Femur (tissue), 1 donor: ENCODE measurements at places on chromosomes 6 and 20.

DNA sequence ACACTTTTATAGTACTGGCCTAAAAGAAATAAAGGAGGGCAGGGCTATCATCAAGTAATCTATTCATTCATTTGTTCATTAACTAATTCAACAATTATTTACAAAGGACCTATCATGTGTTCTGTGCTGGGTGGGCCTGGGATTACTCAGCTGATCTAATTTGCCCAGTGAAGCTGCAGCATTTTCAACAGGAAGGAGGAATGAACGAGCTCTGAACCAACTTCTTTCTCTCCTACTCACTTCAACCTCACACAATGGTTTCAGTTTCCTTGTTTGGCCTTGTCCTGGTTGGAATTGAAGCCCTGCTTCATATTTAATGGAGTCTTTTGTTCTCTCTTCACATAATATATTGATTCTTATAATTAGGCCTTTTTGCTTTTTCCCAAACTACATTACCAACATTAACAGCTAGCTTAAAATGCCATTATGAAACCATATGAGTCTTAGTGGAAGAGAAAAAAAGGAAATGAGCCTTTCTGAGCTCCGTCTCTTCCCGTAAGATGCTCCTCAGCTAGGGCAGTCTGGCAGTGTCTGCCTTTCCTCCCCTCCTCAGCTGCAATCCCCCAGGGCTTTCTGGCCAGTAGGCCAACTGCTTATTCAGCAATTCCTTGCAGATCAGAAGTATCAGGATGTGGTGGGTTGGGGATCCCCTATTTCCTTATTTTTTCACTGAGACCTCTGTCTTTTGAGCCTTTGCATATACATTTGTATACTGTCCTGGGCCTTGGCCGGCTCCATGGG is 79.4 kb upstream of the NRN1 start:
- peak; percentile 21 for DNase-seq

GRCh38 chr20:19974630-19975435 is 42.3 kb upstream of the NAA20 start:
- DNase-seq: peak; percentile 93

DNA sequence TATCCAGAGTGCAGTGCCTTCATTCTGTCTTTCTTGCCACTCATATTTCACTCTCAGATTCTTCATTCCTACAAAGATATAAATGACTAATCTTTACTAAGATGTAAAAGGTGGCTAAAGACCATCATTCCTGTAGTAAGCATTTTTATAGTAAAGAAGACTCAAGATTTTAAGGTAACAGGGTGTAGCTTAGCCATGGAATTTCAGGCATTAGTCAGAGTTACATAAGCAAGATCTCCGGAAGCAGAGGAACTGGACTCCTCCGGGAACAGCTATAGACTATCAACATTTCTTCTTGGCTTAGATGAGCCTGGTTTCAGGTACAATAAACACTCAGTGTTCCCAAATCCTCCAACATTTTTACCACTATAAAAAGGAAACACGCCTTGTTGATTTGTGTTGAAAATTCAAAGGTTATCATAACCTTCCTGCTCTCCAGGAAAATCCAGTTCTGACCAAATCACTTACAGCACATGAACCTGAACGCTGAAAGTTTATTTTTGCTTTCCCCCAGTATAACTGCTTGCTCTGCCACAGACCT is 23.7 kb downstream of the SERPINB1 start:
- no peak for DNase-seq

DNA sequence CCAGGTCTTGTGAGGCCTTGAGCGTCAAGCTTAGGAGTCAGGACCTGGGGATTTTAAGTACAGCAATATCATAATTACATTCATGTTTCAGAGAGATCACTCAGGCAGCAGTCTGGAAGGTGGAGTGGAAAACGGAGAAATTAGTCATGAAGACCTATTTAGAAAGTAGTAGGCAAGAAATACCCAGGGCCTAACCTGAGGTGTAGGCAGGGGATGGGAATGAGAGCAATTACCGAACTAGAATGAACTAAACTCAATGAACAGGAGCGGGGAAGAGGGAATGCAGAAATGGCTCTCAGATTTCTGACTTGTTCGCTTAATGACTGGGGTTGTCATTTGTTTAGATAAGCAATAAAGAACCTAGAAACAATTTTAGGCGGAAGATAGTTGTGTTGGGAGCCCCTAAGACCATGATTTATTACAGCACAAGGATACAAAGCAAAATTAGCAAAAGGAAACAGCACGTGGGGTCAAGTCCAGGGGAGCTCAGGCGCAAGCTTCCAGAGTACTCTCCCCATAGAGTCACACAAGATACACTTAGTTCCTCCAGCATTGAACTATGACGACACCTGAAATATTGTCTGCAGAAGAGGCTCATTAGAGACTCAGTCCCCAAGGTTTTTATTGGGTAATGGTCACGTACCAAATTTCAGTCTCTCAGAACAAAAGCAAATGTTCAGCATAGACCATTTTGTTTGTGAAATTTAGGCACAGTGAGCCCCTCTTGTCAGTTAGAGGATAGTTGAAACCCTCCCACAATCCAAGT is 178.8 kb upstream of the AKAP12 start:
- DNase-seq: no peak

- no peak for DNase-seq
These were observed 251.5 kb downstream of the TFAP2A start for GRCh38 chr6:10163203-10163962.

DNA sequence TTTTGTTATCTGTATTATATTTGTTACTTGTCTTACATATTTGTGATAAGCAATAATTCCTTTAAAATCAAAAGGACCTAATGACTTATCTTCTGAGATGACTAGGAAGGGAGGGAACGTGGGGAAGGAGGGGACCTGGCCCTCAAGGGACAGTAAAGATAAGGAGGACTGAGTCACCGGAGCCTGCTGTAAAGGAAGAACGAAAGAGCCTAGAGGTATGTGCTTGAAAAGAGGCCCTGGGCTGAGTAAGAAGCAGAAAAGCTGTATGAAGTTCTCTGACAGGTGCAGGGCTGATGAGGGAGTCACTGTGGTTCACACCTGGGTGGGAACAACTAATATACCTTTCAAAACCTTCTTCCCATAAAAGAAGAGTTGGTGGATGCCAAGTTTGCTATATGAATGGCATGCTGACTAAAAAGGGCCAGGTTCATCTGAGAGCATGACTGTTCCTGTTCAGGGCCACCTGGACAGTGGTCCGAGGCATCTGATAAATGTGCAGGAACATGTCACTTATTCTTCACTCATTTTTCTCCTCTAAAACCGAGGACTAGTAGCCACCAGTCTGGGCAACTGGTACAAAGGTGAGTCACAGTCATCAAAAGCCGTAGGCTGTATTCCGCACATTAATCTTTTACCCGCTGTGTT is 111.3 kb downstream of the TNFAIP3 start:
- DNase-seq: no peak

- no peak for DNase-seq
These were observed 110.0 kb downstream of the PREX1 start for GRCh38 chr20:48717680-48718223.

- DNase-seq: peak; percentile 59
These were observed 97.7 kb upstream of the VGLL2 start for GRCh38 chr6:117167520-117168271.

GRCh38 chr6:97059473-97059872 is 134.9 kb downstream of the KLHL32 start:
- DNase-seq: no peak

DNA sequence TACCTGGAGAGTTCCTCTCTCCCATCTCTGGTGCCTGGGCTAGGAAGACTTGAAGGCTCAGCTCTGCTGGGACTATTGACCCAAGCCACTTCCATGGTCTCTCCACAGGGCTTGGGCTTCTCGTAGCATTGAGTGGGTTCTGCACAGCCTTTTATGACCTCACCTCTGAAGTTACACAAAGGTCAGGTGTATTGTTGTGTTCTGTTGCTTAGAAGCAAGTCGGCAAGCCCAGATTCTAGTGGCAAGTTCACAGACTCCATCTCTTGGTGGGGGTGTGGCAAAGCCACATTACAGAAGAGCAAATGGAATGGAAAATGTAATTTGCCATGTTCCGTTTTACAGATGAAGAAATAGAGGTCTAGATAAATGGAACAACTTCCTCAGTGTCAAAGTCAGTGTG is 13.5 kb downstream of the BPI start:
- DNase-seq: no peak

- no peak for DNase-seq
These were observed 42.4 kb upstream of the EPB41L1 start for GRCh38 chr20:36112112-36112511.

GRCh38 chr6:79946272-79947190 is 822 bp downstream of the ELOVL4 start:
- DNase-seq: peak; percentile 47

GRCh38 chr6:17858584-17858983 is 128.9 kb downstream of the KIF13A start:
- DNase-seq: no peak

GRCh38 chr6:131414956-131415355 is 158.1 kb upstream of the ARG1 start:
- no peak for DNase-seq

GRCh38 chr6:30060606-30061091 is 416 bp upstream of the POLR1H start:
- peak; percentile 47 for DNase-seq

DNA sequence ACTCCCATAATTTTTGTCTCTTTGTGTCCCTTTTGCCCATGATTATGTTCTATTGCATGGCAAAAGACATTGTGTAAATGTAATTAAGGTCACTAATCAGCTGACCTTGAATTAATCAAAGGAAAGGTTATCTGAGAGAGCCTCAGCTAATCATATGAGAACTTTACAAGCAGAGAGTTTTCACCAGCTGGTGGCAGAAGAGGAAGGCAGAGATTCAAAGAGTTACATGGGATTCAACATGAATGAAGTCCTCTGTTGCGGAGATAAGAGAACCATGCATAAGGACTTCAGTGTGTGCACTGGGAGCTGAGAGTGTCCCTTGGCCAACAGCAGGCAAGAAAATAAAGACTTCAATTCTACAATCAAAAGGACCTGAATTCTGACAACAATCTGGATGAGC is 494.1 kb upstream of the ARID1B start:
- DNase-seq: no peak

GRCh38 chr20:44544263-44544662 is 22.4 kb upstream of the SERINC3 start:
- DNase-seq: no peak

DNA sequence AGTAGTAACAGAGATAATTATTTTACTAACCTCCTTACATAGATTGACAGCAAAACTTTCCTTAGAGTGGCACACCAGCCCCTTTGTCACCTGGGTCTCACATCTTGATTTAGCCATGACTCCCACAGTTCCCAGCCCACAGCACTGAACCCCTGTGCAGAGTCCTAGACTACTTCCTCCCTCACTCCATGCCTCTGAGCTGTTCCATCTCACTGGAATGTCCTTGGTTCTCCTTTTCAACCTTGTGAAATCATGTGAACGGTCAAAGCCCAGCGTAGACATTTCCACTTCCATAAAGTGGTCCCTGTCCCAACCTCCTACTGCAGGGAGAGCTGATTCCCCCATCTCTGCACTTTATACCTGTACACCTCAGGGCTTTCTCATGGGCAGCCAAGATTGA is 19.7 kb downstream of the CGA start:
- DNase-seq: no peak

GRCh38 chr20:57186192-57186591 is 80.2 kb downstream of the BMP7 start:
- no peak for DNase-seq

DNA sequence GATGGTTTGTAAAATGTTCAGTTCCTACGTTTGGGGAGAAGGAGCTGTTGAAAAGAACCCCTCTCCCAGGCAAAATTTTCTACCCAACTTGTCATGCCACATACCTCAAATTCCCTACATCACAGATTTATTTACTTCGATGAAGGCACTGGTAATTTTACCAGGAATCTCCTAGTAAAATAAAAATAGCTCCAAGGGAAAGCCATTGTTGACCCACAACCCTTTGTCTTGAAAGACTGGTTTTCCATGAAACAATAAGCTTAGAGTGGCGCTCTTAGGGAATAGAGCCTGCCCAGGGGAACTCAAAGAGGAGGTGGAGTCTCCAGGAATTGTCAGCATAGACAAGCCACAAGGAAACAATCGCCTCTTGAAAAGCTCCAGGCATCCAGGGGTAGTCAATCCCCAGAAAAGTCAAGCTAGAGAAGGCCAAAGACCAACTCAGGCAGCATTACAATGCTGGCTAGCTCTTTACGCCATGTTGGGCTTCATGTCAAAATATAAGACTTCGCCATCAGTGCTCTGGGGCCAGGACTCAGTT is 99.2 kb upstream of the RREB1 start:
- no peak for DNase-seq

DNA sequence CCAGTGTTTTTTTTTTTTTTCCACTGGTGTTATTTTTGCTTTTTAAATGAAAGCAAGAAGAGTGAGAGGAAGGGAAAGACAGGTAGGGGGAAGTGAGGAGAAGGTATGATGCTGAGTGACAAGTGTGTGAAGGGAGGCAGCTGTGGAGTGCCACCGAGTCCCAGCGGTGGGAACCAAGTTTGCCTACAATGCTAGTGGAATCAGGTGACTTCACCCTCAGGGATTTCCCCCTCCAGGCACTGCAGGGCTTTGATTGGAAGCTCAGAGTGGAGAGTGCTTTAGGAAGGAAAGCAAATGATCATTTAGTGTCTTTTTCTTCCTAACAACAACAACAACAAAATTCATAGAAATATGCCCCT is 120.5 kb upstream of the ENPP5 start:
- no peak for DNase-seq

DNA sequence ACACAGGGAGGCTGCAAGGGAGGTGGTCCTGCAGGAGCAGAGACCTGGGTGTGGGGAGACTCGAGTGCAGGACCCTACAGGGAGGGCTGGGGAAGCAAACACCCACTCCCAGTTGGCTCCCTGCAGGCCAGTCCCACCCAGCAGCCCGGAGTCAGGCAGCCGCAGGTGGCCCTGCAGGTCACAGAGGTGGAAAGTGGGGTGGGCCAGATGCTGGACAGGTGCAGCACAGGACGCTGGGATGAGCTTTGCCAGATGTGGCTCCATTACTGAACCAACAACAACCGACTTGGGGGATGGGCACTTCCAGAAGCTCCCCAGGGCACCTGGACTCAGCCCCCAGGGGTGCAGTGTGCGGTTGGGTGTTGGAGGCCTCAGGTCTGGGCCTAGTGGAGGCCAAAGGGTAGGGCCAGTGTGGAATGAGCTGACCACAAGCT is 26.6 kb upstream of the MYT1 start:
- DNase-seq: no peak

- DNase-seq: no peak
These were observed 26.3 kb upstream of the RIMS4 start for GRCh38 chr20:44836601-44837120.
